ENCODE measurements at places on chromosomes 12 and 14. TPM values are rescaled to one million over a fixed set of nuclear protein-coding genes. Genes with fewer than 3 reads are reported as not detected.

The HOTAIR gene
- 0.49 TPM for total RNA-seq

The CMA1 gene
- total RNA-seq, result not detected

The SERPINA9 gene
- not detected for total RNA-seq

The CEP83 gene
- total RNA-seq, result 4.7 TPM

The FOXM1 gene
- total RNA-seq, result 84.1 TPM

The CFAP251 gene
- total RNA-seq, result 4.9 TPM

The OTX2 gene
- total RNA-seq, result not detected

The MARK3 gene
- total RNA-seq, result 34.1 TPM

The AQP2 gene
- total RNA-seq, result not detected

The LRFN5 gene
- total RNA-seq, result 0.33 TPM

The KLRD1 gene
- total RNA-seq, result not detected

The CYP27B1 gene
- 2.3 TPM for total RNA-seq

The DNAJC22 gene
- total RNA-seq, result 5.9 TPM

The RNASE8 gene
- not detected for total RNA-seq

The TMEM132C gene
- not detected for total RNA-seq

The TAS2R42 gene
- not detected for total RNA-seq

The CLEC1A gene
- total RNA-seq, result not detected

The FAM222A gene
- total RNA-seq, result 1.3 TPM

The TSPAN11 gene
- not detected for total RNA-seq

The ST8SIA1 gene
- total RNA-seq, result 0.13 TPM

The PIANP gene
- 2.9 TPM for total RNA-seq

The DAZAP2 gene
- 371 TPM for total RNA-seq

The FITM1 gene
- not detected for total RNA-seq

The FAM90A1 gene
- 0.16 TPM for total RNA-seq

The RERGL gene
- not detected for total RNA-seq

The KIF21A gene
- total RNA-seq, result 12.1 TPM

The ACYP1 gene
- 17.3 TPM for total RNA-seq

The OR6C76 gene
- total RNA-seq, result not detected

The MSRB3 gene
- total RNA-seq, result 15.3 TPM

The KLRK1 gene
- 0.16 TPM for total RNA-seq

The UTP20 gene
- total RNA-seq, result 16.1 TPM

The ESPL1 gene
- 26.6 TPM for total RNA-seq

The PPM1H gene
- 12.5 TPM for total RNA-seq

The RNF212B gene
- total RNA-seq, result not detected

The HNRNPC gene
- 591 TPM for total RNA-seq

The KLRC2 gene
- total RNA-seq, result not detected

The OVCH1 gene
- not detected for total RNA-seq

The LIN7A gene
- 1.8 TPM for total RNA-seq

The THAP2 gene
- 1.6 TPM for total RNA-seq

The HSPB8 gene
- total RNA-seq, result 25.1 TPM

The BEGAIN gene
- total RNA-seq, result 1.8 TPM

The KRT83 gene
- not detected for total RNA-seq

The TAS2R7 gene
- total RNA-seq, result not detected

The FOXG1 gene
- total RNA-seq, result not detected

The PRH2 gene
- not detected for total RNA-seq

The MANSC4 gene
- total RNA-seq, result not detected

The TTC6 gene
- total RNA-seq, result under 0.01 TPM

The ENDOU gene
- total RNA-seq, result not detected

The SAMD15 gene
- 2.0 TPM for total RNA-seq
